ENCODE measurements at places on chromosomes 1 and 21.

- no peak for DNase-seq
These were observed 22.4 kb downstream of the CFHR4 start for GRCh38 chr1:196910215-196910614.

GRCh38 chr1:8848663-8849386 is 29.7 kb downstream of the ENO1 start:
- peak; percentile 77 for DNase-seq

DNA sequence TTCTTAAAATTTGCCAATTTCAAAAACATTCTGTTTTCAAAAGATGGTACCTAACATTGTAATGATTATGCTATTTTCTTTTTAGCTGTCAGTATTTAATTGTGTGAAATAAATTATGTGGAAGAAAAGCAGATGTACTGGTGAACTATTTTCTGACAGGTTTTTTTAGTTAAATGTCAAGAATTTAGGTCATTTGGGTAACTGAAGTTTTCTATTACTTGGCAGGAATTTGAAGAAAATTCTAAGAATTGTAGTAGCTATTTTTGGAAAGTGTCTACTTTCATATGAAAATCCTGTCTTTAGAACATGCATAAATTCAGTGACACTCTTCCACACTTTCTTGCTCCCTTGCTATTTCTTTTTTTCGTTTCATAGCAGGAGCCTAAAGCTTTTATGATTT is 28.5 kb upstream of the PTPRC start:
- no peak for DNase-seq

DNA sequence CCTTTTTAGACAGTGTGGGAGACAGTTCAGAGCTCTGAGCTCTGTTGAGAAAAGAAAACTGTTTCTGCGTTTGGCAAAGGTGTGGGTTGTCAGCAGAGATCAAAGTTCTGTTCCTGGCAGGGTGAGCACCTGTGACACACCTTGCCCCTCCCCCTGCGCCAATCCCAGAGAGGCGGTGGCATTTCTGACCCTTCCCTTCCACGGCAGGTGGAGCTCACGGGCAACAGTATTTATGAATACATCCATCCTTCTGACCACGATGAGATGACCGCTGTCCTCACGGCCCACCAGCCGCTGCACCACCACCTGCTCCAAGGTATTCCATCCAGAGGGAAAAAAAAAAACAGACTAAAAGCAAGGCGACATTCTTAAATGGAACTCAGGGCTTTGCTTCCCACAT is 20.7 kb downstream of the SIM2 start:
- no peak for DNase-seq

DNA sequence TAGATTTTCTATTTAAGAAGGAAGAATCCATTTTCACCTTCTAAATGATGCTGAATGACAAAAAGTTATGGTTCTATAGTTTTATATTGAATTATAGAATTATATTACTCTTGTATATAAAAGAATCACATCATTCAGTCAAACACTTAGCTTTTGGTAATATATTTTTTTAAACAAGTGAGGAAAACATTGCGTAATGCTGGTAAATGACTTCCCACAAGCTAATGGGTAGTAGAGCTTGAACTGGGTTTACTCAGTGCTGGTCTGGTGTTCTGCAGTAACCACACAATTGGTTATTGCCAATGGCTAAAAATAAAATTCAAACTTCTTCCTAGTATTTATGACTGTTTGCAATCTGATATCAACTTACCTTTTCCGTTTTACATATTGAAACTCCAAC is 10.6 kb upstream of the GIPC2 start:
- no peak for DNase-seq

DNA sequence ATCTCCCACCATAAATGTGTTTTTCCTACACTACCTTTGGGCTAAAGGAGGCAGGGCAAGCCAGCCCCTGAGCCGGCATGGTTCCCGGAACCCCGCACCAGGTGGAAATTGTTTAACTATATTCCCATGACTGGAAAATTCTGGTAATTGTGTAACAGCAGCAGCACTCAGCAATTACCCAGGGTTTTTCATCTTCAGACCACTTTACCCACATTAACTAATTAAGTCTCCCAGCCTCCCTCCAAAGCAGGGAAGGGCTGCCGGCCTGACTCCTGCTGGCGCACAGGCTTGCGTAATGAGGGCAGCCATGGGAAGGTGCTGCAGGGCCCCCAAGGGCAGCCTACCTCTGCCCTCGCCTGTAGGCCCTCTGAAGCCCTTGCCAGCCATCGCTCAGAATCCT is 140.7 kb upstream of the VAMP3 start:
- no peak for DNase-seq

Data from astrocyte (in vitro differentiated cells and primary cell).